ENCODE measurements at places on chromosomes 12 and 14. TPM values are rescaled to one million over a fixed set of nuclear protein-coding genes. Genes with fewer than 3 reads are reported as not detected.
A peak's percentile ranks its signal among the peaks of the same experiment; 100 is the strongest.

SALL2 gene
- 1.9 TPM for total RNA-seq

- no peaks in the 10 kb centered on the region for H3K27me3 ChIP-seq
- no peak for DNase-seq
- H3K4me1 ChIP-seq: peaks cover 28% of the 10 kb centered on the region
- peak overlapping the region; percentile 93 for H3K27ac ChIP-seq
- H3K4me3 ChIP-seq: peak overlapping the region; percentile 41
Observed at GRCh38 chr14:21498540-21499526, 12.3 kb downstream of the METTL3 start.

DNA sequence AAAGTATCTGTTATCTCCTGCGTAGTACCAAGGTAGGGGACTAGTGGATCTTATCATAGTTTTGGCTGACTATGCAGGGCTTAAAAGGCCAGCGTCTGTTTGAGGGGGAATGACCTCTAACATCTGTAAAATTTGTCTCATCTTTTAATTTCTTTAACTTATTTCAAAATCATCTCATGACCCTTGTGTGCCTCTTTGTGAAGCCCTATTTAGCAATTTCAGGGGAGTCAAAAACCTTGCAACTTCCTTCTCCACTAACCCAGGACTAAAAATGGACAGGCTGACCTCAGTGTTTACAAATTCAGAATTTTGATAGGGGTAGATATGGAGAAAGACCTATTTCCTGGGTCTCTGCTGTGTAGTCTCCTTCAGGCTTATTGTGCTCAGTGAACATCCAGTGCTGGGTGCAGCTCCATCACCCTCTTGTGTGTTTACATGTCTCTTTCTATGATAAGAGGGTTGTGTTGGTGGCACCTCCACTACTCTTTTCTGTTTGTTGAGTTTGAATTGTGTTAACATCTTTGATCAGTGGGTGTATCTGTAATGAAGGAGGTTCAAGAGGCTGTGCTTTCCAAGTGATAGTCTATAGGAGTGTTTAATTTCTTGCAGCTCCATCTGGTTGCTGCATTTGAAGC is 14.3 kb downstream of the NECAP1 start:
- no peaks in the 10 kb centered on the region for H3K27me3 ChIP-seq
- no peak overlapping the region for H3K4me3 ChIP-seq
- H3K36me3 ChIP-seq: peaks cover 13% of the 10 kb centered on the region
- no peak overlapping the region for H3K27ac ChIP-seq

ASB2 gene
- total RNA-seq: 2.3 TPM

- no peaks in the 10 kb centered on the region for H3K4me1 ChIP-seq
- no peak overlapping the region for H3K4me3 ChIP-seq
- DNase-seq: no peak
- no peaks in the 10 kb centered on the region for H3K36me3 ChIP-seq
- H3K27me3 ChIP-seq: no peaks in the 10 kb centered on the region
Observed at GRCh38 chr12:23542187-23542586, 407.3 kb downstream of the SOX5 start.

CLEC1B gene
- total RNA-seq: 0.94 TPM

- no peak overlapping the region for H3K4me3 ChIP-seq
- no peaks in the 10 kb centered on the region for H3K4me1 ChIP-seq
- no peak for DNase-seq
- H3K36me3 ChIP-seq: peaks cover 8% of the 10 kb centered on the region
Observed at GRCh38 chr14:70527501-70528105, 7.2 kb downstream of the ADAM20 start.
